Neural progenitor cell (in vitro differentiated cells): ENCODE measurements at places on chromosomes 2 and 18.

DNA sequence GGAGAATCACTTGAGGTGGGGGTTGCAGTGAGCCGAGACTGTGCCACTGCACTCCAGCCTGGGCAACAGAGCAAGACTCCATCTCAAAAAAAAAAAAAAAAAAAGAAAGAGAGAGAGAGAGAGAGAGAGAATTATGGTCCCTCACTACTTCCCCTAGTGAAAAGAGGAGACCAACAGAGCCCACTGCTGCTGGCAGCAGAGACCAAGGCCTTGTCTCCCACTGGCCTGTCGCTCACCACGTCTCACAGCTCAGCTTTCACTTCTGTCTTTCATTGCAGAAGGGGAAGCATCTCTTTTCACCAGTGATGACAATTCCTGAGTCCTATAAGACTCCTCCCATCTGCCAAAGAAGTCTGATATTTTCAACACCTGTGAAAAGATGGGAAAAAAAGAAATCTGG, 81.3 kb downstream of the CLHC1 start:
- DNase-seq = no peak

DNA sequence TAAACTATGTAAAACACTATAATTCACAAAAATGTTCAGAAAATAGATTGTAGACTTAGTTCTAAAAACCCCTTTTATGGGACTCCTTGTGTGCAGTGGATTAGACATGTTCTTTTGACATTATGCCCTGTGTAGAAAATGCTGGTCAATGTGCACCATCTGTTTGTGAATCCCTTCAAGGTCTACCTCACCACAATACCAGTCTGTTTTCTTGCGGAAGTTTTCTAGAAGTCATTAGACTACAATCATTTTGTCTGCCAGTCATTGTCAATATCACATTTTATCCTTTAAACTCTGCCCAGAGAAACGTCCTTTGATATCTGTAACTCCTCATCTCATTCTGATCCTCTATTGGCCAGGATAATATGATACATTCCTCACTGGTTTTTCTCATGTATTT, 7.8 kb downstream of the ITGA4 start:
- DNase-seq = no peak

DNA sequence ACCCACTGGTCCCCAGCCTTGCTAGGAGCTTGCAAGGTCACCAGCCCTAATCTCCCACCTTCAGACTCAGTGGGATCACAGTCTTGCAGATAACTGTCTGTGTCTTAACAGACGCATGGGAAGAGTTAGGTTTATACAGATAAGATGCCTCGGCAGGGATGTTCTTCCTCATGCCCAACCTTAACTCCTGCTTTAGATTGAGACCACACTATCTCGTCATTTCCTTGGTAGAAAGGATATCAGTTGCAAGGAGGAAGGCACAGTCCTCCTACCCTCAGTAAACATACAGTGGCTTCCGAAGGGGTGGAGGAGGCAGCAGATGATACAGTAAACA, 7.2 kb downstream of the NT5DC4 start:
- no peak for DNase-seq

GRCh38 chr2:27233341-27233740, 16.2 kb downstream of the CAD start:
- no peak for DNase-seq

DNA sequence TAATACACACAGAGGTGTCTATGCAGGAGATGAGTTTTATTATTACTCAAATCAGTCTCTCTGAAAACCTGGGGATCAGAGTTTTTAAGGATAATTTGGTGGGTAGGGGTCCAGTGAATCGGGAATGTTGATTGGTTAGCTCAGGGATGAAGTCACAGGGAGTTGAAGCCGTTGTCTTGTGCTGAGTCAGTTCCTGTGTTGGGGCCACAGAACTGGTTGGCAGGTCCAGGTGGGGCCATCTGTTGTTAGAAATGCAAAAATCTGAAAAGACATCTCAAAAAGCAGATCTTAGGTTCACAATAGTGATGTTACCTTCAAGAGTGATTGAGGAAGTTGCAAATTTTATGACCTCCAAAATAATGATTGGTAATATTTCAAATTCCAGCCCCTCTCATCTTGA, 86.9 kb downstream of the VSNL1 start:
- DNase-seq = no peak

DNA sequence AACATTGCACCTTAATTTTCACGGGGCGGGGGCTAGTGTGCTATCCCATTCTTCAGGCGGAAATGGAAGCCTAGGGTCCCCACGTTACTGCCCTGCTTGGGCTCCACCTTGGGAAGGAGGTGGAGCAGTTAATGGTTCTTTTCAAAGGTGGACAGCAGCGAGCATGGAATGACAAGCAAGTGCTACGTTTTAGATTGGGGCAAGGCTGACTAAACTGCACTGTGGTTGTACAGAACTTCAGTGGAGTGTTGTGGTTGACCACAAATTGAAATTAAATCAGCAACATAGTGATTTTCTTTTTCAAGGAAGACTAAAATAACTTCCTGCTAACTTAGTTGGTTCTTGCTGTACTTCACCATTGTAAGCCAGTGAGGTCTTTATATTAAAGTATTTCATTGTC, 47.0 kb downstream of the CHRNA1 start:
- no peak for DNase-seq
